ENCODE measurements at places on chromosomes 6 and 20. TPM values are rescaled to one million over a fixed set of nuclear protein-coding genes. Genes with fewer than 3 reads are reported as not detected.

DNA sequence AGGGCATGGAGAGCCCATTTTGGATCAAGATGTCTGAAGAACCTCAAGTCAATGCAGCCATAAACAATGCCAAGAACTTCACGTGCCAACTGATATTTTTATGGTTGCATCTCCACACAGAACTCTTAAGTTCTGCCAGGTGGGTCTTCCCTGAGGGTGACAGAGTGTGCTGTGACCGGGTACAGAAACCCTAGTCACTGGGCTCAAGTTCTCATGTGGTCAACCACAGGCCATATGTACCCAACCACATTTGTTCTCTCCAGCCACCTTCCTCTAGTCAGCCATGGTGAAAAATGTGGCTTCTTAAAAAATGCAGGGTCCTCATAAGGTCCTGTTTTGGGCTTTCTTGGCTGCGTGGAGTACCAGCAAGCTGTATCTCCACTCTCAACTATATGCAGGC is 48.9 kb downstream of the CLIC5 start:
- H3K27ac ChIP-seq, result no peak overlapping the region
- no peaks in the 10 kb centered on the region for H3K36me3 ChIP-seq
- no peak overlapping the region for H3K4me3 ChIP-seq
- no peaks in the 10 kb centered on the region for H3K27me3 ChIP-seq

DNA sequence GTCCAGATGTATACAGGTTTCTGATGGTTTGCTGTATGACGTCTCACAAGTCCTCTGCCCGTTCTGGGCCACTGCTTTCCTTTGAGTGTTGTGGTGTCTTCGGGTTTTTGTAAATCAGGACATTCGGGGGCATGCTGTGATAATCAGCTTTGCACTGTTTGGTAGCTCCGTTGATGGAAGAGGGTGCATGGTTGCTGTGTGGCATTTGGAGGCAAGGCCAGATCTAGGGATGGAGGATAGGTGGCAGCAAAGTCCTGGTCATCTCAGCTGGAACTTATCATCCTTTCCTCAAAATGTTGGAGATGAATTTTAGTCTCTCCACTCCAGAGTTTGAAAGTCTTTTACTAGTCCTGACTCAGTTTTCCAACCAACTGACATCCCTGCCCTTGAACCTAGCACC is 91.0 kb downstream of the SCP2D1 start:
- H3K4me1 ChIP-seq, result no peaks in the 10 kb centered on the region
- no peaks in the 10 kb centered on the region for H3K27me3 ChIP-seq
- no peaks in the 10 kb centered on the region for H3K36me3 ChIP-seq
- DNase-seq, result no peak

DNA sequence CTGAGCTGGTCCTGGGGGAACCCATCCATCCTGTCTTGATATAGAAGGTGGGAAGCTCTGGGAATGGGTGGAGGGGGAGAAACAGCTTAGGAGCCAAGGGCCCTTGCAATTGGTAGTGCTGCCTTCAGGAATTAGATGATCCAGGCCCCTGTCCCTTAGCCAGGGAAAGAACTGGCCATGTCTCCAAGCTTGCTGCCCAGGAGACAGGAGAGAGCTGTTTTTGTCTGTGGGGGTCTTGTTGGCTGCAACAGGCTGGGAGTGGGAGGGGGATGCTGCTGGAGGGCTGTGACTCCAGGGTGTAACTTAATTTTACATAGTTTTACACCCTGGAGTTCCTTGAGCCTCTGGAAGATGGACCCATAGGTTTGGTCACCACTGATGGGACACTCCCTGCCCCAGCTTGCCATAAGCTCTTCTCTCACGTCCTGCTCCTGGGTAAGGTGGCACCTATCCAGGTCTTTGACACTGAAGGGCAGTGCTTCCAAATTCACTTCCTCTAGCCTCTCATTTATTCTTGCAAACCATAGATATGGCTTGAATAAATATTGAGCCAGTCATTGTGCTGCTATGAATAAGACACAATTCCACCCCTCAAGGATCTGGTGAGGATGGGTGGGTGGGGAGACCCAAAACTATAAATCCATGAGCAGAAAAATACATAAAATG is 16.8 kb downstream of the VEGFA start:
- no peaks in the 10 kb centered on the region for H3K27me3 ChIP-seq
- H3K36me3 ChIP-seq, result peaks cover 35% of the 10 kb centered on the region
- DNase-seq, result no peak
- H3K4me1 ChIP-seq, result no peaks in the 10 kb centered on the region

- no peaks in the 10 kb centered on the region for H3K36me3 ChIP-seq
- no peaks in the 10 kb centered on the region for H3K27me3 ChIP-seq
- no peak for DNase-seq
- H3K4me3 ChIP-seq, result no peak overlapping the region
- H3K4me1 ChIP-seq, result no peaks in the 10 kb centered on the region
- H3K27ac ChIP-seq, result no peak overlapping the region
Measured at GRCh38 chr6:140766999-140767398, 1365.7 kb upstream of the GJE1 start.

- H3K27me3 ChIP-seq, result no peaks in the 10 kb centered on the region
- H3K4me3 ChIP-seq, result no peak overlapping the region
- H3K36me3 ChIP-seq, result no peaks in the 10 kb centered on the region
- DNase-seq, result no peak
- no peaks in the 10 kb centered on the region for H3K4me1 ChIP-seq
- no peak overlapping the region for H3K27ac ChIP-seq
Measured at GRCh38 chr6:80940976-80941375, 811.5 kb downstream of the TENT5A start.

The SLC32A1 gene
- not detected for total RNA-seq

The SNAI1 gene
- 5.0 TPM for total RNA-seq

The LRFN2 gene
- 0.06 TPM for total RNA-seq

Data from upper lobe of left lung (tissue), 6 donors.